ENCODE measurements at places on chromosomes 12 and 14. TPM values are rescaled to one million over a fixed set of nuclear protein-coding genes. Genes with fewer than 3 reads are reported as not detected.

Gene ACSM4
- total RNA-seq = not detected

Gene IFT81
- total RNA-seq = 5.3 TPM

Gene SRGAP1
- 1.3 TPM for total RNA-seq

Gene SLC5A8
- under 0.01 TPM for total RNA-seq

Gene TIGAR
- total RNA-seq = 14.0 TPM

Measured in dermis microvascular lymphatic vessel endothelial cell (primary cell).